Naive thymus-derived CD8-positive, alpha-beta T cell (primary cell): ENCODE measurements at places on chromosomes 12 and 14.

GRCh38 chr14:88322504-88323085, 474 bp downstream of the KCNK10 start:
- DNase-seq = no peak

DNA sequence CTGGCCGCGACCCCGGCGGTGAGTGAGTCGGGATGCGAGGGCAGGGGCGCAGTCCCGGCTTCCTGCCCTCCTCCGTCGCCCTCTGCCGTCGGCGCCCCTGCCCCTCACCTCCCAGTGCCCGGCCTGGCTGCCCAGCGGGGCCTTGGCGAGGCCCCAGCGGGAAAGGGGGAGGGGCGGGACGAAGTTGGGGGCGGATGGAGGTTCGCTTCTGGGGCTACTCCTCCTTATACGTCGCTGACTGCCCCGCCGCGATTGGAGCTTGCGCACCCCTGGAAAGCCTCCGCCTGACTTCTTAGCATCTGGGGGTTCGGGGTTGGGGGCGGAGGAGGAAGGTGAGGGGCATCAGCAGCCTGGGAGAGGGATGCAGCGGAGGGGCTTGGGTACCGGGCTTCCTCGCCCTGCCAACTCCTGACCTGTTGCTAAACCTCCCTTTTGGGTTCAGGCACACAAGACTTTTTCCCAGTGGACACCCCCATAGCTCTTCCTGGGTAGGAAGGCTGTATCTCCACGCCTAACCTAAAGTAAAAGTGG, 406 bp downstream of the TMEM263 start:
- DNase-seq = peak; percentile 41

GRCh38 chr14:92501891-92502351, 11.7 kb upstream of the RIN3 start:
- DNase-seq = no peak

DNA sequence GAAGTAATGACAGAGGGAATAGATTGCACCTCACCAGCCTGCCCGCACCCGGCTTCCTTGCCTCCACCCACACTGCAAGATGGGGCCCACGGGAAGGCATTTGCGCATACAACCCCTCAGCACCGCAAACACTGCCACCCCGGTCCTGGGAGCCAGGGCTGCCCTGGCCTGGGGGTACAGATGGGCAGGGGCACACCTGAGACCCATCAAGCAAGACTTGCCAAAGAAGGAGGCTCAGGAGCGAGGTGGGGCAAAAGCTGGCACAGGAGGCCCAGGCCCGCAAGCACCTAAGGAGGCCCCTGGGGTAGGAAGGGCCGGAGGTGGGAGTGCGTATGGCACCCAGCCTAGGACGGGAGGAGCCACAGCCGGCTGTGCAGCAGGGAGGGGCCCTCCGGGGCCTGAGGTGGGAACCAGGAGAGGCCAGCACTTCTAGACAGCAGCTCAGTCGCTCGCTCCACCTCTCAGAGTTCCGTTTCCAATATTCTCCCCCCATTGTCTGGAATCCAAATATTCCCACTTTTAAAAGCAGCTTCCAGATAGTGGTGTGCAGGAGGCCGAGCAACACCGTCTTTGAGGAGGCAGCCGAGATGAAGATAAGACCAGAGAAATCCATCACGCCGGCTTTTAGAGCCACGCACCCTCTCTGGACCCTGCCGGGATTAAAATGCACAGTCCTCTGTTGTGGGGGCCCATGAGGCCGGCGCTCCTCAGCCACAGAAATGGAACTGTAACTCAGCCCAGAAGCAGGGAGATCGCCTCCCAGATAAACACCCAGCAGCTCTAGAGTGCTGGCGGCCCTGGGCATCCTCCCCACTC, 12.2 kb upstream of the C14orf180 start:
- DNase-seq = no peak

GRCh38 chr12:130715150-130715997, 725 bp downstream of the RIMBP2 start:
- DNase-seq = no peak

DNA sequence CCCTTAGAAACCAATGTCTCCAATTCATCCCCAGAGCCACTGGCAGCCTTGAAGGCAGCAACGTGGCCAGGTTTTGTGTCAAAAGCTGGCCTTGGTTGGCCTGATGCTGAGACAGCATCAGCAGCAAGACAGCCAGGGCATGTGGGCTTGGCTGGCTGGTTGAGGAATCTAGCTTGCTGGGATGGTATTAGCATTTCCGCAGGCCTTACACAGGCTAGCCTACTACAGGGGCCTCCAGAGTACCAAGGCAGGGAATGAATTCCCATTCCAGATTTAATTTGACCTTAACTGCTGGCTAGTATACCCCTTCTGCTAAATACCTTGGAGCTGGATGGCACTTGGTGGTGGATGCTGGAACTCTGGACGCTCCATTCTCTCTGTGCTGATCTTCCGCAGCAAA, 15.8 kb downstream of the NGDN start:
- no peak for DNase-seq

GRCh38 chr12:46610754-46611153, 215.0 kb downstream of the SLC38A4 start:
- no peak for DNase-seq

GRCh38 chr12:64894827-64895475, 70.5 kb downstream of the TBC1D30 start:
- DNase-seq = no peak

DNA sequence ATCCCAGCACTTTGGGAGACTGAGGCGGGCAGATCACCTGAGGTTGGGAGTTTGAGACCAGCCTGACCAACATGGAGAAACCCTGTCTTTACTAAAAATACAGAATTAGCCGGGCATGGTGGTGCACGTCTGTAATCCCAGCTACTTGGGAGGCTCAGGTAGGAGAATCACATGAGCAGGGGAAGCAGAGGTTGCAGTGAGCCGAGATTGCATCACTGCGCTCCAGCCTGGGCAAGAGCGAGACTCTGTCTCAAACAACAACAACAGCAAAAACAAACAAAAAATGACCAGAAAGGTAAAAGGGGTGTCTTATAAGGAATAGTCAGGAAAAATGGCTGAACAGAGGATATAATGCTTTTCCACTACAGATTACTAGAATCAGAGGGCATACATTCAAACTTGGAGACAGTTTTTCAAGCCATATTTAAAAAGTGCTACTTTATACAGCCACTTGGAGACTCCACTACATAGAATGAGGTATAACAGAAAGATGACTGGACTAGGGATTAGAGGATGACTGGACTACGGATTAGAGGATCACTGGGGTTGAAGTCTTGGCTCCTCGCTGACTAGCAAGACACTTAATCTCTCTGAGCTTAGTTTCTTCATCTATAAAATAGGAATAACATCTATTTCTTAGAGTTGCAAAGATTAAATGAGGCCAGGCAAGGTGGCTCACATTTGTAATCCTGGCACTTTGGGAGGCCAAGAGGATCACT, 4.9 kb upstream of the CS start:
- DNase-seq = no peak

- no peak for DNase-seq
These were observed 15.8 kb downstream of the VDR start for GRCh38 chr12:47889040-47889439.

DNA sequence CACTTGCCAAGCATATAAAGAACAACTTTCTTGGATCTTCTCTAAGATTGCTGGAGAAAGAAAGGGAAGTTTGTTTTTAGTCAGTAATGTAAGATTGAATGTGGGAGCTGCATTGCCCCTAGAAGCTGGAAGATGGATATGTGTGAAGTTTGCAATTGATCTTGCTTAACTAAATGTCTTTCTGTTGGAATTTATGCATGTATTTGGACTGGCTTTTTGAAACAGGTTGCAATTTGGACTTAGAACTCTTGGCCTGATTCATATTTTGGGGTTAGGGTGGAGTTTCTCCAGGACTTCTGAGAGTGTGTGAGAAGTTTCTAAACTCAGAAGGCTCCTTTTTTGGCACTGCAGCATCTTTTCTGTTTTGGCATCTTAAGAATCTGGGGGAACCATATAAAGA, 26.4 kb downstream of the IFT43 start:
- no peak for DNase-seq

- DNase-seq = no peak
These were observed 3.2 kb downstream of the SIX4 start for GRCh38 chr14:60720962-60721325.

DNA sequence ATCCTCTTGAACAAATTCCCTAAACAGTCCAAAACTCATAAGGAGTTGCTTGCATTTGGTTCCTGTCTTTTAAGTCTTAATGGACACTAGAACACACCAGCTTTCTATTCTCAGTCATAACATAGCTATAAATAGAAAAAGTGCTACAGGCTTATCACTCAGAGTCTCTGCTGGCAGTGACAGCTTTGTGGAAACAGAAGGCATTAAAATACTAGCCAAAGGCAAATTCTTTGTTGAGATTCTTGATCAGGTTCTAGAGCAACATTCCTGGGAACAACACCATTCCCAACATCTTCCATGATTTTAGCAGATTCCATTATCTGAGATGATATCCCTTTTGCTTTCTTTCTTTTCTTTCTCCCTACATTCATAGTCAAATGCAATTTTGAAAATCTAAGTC, 207.7 kb upstream of the PLEKHG7 start:
- no peak for DNase-seq

DNA sequence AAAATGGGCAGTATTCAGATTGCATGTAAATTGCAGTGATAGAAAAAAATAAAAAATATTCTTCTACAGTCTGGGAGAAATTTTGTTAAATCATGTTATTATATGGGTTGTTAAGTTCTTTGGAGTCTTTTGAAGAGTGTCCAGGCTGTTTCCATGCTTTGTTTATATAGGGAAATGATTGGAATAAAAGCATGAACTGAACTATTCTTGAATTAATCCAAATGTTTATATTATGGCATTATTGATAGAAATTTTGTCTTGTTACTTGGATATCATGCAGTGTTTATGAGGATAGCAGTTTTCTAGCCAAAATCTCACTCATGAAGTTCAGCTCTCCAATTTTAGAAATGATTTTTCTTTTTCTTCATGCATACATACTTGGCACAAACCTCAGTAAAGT, 108.2 kb upstream of the NAV3 start:
- DNase-seq = no peak

GRCh38 chr12:121524196-121524916, 56.5 kb downstream of the KDM2B start:
- DNase-seq = no peak

DNA sequence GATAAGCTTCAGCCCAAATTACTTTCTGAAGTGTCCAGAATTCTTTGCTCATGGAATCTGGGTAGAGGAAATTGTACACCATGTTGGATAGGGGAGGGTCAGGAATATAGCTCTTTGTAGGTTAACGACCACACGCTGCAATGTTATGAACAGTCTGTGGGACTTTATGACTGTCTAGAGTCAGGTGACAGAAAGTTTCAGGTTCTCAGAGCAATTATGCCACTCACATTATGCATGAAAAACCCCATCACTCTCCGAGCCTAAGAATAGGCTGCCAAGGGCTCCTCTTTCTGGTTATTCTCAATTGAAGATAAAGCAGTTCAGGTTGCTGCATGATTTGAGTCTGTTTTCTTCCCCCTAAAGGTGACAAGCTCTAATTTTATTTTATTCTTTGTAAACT, 430.9 kb downstream of the ATP23 start:
- no peak for DNase-seq

GRCh38 chr12:27554421-27555186, 30.6 kb downstream of the PPFIBP1 start:
- DNase-seq = no peak

DNA sequence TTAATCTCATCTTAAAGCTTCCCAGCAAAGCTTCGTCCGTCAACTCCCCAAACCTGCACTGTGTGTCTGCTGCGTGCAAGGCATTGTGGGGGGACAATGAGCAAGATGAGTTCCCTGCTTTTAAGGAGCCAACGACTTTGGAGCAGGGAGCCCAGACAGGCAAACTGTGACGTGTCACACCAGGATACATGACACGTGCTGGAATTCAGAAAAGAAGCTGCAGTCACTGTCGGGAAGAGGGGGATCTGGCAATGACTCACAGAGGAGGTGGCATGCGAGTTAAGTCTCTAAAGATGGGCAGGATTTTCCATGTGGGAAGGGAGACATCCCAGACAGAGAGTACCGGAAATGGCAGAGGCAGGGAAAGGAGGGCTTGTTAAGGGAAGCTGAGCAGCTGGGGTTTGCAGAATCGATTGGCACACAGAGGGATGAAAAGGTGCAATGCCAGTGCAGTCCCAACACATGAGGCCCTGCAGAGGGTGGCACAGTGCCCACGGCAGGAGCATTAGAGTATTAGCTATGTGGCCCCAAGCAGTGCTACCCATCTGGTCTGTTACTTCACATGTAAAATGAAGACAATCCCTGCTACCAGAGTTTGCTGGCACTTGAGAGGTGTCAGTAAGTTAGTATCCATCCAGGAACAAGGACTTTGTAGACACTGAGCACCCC, 52.9 kb downstream of the SETD3 start:
- DNase-seq = no peak

GRCh38 chr14:60184146-60184904, 19.1 kb upstream of the DHRS7 start:
- peak; percentile 49 for DNase-seq

DNA sequence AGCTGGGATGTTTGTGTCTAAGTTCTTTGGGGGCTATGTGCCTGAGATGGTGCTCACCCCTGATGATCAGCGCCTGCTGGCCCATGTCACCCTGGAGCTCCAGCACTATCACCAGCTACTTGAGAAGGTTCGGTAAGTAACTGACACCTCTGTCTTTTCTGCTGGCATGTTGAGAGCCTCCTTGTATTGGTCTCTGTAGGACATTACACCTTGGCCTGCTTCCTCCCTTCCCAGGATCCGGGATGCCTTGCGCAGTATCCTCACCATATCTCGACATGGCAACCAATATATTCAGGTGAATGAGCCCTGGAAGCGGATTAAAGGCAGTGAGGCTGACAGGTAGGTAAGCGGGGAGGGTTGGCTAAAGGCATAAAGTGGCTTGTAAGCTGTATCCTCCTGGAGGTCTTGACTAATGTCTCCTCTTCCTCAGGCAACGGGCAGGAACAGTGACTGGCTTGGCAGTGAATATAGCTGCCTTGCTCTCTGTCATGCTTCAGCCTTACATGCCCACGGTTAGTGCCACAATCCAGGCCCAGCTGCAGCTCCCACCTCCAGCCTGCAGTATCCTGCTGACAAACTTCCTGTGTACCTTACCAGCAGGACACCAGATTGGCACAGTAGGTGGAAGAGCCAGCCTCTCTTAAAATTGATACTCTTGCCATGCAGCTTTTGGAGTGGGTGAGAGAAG, 5.5 kb downstream of the DDIT3 start:
- no peak for DNase-seq
